ENCODE measurements at places on chromosomes 7 and 10. TPM values are rescaled to one million over a fixed set of nuclear protein-coding genes. Genes with fewer than 3 reads are reported as not detected.

The LIPM gene
- total RNA-seq, result not detected

The OGDHL gene
- 16.6 TPM for total RNA-seq

- no peak for DNase-seq
Measured at GRCh38 chr10:47042199-47042473, 130.9 kb downstream of the PTPN20 start.

The FXYD4 gene
- not detected for total RNA-seq

GRCh38 chr10:13078912-13079775 is 20.8 kb upstream of the OPTN start:
- DNase-seq, result peak; percentile 56

The FAM25C gene
- total RNA-seq, result not detected

The OPALIN gene
- total RNA-seq, result not detected

Data from H1 (cell line).